ENCODE measurements at places on chromosomes 11 and 22.

- no peak for DNase-seq
Observed at GRCh38 chr11:47848700-47849155, 578 bp upstream of the NUP160 start.

DNA sequence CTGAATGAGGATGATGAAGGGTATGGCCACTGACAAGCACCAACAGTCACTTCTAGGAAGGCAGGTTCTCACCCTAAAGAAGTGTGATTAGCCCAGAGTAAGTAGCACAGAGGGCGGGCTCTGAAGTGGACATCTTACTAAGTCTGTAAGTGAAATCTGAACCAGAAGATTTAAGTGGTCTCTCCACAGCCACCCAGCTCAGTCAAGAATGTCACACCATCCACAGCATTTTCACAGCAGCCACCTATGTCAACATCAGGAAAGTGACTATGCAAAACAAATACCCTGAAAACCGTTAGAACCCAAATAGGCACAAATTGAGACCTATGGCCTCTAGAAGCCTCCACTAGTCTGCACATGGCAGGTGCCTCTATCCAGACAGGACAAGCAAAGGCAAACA, 23.0 kb upstream of the STK33 start:
- no peak for DNase-seq

- peak; percentile 34 for DNase-seq
Observed at GRCh38 chr11:44286268-44286880, 23.6 kb downstream of the ALX4 start.

DNA sequence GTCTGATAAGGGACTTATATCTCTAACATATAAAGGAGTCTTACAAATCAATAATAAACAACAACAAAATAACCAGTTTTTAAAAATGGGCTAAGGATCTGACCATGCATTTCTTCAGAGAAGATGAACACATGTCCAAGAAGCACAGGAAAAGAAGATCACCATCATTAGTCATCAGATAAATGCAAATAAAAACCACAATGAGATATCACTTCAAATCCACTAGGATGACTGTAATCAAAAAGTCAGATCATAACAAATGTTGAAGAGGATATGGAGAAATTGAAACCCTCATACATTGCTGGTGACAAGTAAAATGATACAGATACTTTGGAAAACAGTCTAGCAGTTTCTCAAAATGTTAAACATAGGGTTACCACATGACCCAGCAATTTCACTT, 61.2 kb upstream of the MYOD1 start:
- no peak for DNase-seq

DNA sequence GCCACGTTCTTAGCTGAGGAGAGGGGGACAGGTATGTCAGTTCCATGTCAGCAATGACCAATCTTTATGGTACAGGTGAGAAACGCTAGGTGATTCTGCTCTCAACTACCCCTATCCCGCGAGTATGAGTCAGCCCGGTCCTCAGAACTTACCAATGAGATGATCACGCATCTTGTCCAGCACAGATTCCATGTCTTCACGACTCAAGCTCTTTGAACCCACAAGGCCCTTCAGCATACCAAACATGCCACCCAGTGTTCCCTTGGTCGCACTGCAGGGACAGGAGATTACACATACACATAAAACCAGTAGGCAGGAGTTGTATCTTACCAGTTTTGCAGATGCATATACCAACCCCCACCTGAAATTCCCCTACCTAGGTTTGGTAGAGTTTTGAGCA, 2.9 kb downstream of the SRPRA start:
- DNase-seq = no peak

GRCh38 chr22:37089434-37089833, 20.1 kb downstream of the TMPRSS6 start:
- no peak for DNase-seq

- no peak for DNase-seq
Observed at GRCh38 chr22:38262051-38262795, 10.6 kb downstream of the TMEM184B start.

GRCh38 chr11:5286901-5287300, 14.8 kb downstream of the OR51B4 start:
- no peak for DNase-seq

DNA sequence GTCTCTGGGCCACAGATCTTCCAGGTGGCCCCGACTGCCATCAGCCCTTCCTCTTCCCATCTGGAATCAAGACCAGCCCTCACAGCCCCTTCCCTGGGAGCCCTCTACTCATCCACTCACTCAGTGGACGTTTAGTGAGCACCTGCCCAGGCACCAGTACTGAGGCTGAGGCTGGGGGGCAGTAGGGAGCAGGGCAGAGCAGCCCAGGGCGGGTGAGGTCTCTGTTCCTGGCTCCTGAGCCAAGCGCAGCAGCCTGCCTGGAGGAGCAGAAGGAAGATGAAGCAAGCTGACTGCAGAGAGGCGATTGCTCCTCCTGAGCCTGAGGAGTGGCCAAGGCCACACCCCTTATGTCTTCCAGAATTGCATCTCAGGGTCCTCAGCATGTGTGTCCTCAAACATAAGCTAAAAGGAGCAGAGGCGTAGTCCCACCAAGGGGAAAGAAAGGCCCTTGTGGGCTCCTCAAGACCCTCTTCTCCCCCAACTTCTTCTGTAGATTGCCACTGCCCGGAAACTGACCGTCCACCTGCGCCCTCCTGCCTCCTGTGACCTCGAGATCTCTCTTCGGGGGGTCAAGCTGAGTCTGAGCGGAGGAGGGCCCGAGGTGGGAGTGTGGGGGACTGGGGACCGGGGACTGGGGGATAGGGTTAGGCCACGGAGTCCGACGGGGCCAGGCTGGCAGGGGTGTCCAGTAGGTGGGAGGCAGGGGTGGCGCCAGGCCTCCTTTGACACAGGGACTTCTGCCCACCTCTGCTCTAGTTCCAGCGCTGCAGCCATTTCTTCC, 5.8 kb downstream of the MAPK8IP2 start:
- DNase-seq = no peak

DNA sequence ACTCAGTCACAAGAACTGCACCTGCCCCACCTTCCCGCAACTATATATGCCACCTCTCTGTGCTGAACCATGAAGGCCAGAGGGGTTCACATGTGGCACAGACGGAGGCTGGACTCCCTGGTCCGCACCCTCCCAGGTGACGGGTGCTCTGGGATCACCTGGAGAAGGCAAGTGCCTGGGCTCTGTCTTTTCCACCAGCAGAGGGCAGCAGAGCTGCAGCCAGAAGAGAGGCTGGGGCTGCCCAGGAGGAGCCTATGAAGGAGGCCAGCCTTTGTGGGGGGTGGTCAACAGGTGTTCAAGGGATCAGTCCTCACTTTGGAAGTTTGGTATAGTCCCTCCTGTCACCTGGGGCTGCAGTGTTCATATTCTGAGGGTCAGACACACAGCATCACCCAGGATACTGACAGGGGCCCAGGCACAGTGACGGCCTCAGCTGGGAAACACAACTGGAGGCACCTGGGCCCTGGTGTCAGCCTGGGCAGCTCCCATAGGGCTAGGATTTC, 39.2 kb upstream of the IGLL5 start:
- DNase-seq = peak; percentile 12

All from C1 segment of cervical spinal cord (tissue), 14 donors.